ENCODE measurements at places on chromosomes 4 and X.
A peak's percentile ranks its signal among the peaks of the same experiment; 100 is the strongest.

- DNase-seq, result no peak
Observed at GRCh38 chr4:31291238-31291637, 571.1 kb downstream of the PCDH7 start.

- DNase-seq, result no peak
Observed at GRCh38 chrX:56726605-56727004, 2.4 kb upstream of the NBDY start.

DNA sequence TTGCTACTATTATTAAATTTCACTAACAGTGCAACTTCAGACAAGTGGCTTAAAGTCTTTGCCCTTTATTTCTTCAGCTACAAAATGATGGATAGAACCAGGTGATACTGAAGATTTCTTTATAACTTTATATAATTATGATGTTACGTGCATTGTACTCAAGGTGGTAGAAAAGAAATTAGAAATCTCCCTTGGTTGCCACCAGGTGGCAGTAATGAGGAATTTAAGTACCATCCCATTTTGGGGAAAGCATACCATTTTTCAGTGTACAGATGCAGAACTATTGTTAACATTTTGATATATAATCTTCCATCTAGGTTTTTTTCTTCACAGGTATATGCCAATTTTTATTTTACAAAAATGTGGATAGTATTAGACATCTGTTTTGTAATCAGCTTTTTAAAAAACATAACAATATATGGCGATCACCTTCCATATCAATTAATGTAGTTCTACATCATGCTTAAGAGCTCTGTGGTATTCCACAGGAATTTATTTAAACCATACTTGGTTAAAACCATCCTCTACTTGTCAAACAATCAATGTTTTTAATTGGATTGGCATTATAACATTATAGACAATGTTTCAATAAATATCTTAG is 37.7 kb upstream of the RAB33B start:
- peak; percentile 28 for DNase-seq

DNA sequence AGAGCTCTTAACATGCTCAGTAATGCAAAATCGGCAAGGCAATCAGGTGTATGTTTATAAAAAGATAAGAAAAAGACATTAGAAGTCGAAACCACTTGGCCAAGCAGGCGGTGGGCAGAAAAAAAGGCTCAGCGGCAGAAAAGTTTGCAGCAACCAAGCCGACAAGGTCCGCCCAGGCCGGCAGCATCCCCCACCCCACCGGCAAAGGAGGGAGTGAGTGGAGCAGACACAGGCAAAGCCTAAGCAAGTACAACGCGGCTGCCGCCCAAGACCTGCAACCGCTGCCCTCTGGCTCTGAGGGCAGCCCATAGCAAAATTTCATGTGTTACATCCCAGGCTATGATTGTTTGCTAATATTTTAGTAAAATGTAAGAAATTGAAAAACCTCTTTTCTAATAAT is 125.4 kb upstream of the ZCCHC13 start:
- no peak for DNase-seq

DNA sequence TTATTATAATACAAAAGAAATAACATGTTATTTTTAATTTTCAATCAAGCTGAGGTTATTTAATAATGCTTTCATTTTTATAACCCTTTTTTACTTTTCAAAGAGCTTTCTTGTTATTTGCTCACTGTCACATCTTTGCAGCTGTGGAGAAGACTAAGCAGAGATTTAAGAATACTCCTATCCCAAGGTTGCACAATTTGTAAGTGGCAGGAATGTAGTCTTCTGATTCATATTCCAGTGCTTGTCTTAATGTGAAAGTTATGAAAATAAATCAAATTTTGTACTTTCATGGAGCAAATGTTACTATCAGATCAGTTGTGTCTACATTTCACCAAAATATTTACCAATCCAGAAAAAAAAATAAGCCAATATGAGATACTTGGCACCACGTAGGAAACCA is 86.6 kb downstream of the DDIT4L start:
- no peak for DNase-seq

- DNase-seq, result no peak
Observed at GRCh38 chr4:89344571-89344970, 37.0 kb upstream of the GPRIN3 start.

- DNase-seq, result no peak
Observed at GRCh38 chr4:154485127-154485773, 6.3 kb downstream of the DCHS2 start.

GRCh38 chr4:77801260-77801608 is 17.9 kb downstream of the CNOT6L start:
- no peak for DNase-seq
